CD4-positive, alpha-beta T cell (primary cell): ENCODE measurements at places on chromosomes 1 and 21. TPM values are rescaled to one million over a fixed set of nuclear protein-coding genes. Genes with fewer than 3 reads are reported as not detected.
A peak's percentile ranks its signal among the peaks of the same experiment; 100 is the strongest.

Gene COL24A1
- total RNA-seq, result not detected

Gene SLC2A5
- not detected for total RNA-seq

Gene ESRRG
- not detected for total RNA-seq

Gene PODN
- not detected for total RNA-seq

Gene DLGAP3
- total RNA-seq, result 0.44 TPM

Gene KRTAP21-2
- not detected for total RNA-seq

Gene CELA3B
- total RNA-seq, result not detected

Gene CSMD2
- total RNA-seq, result not detected

Gene OR2L13
- not detected for total RNA-seq

GRCh38 chr1:207748737-207749528, 2.9 kb upstream of the CD46 start:
- DNase-seq, result no peak

GRCh38 chr1:34906756-34907155, 22.7 kb downstream of the DLGAP3 start:
- DNase-seq, result no peak

DNA sequence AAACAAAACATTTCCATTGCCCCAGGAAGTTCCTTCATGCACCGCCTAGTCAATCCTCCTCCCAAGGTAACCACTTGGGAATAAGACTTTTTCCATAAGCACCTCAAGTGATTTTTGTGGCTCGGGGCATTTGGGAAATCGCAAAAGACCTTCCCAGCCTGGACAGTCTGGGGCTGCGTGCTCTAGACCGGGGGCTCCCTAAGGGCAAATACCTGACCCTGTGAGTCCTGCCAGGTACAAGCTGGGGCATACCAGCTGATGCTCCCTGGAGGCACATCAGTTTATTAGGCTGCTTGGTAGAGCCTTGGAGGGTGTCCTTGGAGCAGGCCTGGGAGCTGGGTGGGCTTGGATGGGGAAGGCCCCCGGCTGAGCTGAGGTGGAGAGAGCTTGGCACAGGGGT, 34.4 kb downstream of the ALPL start:
- DNase-seq, result no peak

- peak; percentile 13 for DNase-seq
These were observed 16.6 kb upstream of the ZSCAN20 start for GRCh38 chr1:33455539-33456501.

DNA sequence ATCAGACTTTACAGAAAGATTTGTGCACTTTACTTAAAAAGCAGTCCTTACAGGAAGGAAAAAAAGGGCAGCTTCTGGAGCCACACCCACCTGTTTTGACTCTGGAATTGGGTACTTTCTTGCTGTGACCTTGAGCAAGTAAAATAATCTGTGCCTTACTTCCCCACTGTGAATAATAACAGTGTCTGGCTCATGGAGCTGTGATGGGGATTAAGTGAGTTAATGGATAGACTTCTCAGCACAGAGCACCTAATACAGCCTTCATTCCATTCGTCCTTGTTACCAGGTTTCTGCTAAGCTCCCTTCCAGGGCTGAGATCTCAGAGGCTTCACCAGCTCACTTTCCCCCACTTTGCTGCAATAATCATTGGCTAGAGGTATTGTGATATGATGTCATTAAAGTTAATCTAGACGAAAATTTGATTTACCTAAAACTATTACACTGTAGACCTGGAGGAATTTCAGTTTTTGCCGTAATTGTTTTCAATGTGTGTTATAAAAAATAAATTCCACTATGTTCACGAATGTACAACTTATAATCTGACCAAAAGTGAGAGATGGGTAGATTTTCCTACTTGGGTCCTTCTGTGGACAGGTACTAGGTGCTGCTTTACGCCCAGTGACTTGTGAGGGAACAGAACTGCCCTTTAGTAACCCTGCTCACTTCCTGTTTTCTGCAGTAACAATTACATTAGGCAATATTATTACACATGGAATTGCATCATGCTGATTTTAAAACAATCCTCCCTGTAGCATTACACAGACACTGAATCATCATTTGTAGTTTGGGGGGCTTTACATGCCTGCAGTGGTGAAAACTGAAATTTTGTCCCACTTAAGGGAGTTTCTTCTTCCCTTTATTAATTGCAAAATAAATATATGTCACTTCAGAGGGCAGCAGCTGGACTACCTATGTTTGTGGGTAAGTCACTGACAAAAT, 19.7 kb upstream of the ABCG1 start:
- DNase-seq, result no peak

GRCh38 chr1:55631509-55631908, 416.3 kb upstream of the USP24 start:
- no peak for DNase-seq

DNA sequence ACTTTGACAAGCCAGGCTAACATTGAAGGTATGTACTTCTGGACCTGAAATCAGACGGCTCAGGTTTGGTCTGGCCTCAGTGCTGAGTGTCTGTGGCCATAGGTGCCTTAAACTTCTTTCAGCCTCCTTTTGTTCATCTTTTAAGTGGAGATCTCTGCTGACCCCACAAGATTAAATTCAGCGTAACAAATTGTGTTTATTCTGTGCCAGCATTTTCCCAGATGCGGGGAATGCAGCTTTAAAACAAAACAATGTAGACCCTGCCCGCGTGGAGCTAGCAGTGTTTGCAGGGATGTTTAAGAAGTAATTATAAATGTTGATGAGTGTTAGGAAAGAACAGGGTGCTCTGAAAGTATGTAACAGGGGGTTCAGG, 923 bp downstream of the CAP1 start:
- no peak for DNase-seq

DNA sequence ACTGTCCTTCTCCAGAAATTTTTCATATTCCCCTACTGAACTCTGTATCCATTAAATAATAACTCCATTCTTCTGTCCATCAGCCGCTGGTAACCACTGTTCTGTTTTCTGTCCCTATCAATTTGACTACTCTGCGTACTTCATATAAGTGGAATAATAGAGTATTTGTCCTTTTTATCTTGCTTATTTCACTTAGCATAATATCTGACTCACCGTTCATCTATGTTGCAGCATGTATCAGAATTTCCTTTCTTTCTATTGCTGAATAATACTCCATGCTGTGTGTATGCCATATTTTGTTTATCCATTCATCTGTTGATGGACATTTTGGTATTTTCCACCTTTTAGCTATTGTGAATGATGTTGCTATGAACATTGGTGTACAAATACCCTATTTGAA, 71.9 kb downstream of the CEP350 start:
- DNase-seq, result no peak

GRCh38 chr1:233261206-233261605, 34.3 kb downstream of the PCNX2 start:
- no peak for DNase-seq

GRCh38 chr1:54080598-54081049, 27.2 kb downstream of the TCEANC2 start:
- no peak for DNase-seq

DNA sequence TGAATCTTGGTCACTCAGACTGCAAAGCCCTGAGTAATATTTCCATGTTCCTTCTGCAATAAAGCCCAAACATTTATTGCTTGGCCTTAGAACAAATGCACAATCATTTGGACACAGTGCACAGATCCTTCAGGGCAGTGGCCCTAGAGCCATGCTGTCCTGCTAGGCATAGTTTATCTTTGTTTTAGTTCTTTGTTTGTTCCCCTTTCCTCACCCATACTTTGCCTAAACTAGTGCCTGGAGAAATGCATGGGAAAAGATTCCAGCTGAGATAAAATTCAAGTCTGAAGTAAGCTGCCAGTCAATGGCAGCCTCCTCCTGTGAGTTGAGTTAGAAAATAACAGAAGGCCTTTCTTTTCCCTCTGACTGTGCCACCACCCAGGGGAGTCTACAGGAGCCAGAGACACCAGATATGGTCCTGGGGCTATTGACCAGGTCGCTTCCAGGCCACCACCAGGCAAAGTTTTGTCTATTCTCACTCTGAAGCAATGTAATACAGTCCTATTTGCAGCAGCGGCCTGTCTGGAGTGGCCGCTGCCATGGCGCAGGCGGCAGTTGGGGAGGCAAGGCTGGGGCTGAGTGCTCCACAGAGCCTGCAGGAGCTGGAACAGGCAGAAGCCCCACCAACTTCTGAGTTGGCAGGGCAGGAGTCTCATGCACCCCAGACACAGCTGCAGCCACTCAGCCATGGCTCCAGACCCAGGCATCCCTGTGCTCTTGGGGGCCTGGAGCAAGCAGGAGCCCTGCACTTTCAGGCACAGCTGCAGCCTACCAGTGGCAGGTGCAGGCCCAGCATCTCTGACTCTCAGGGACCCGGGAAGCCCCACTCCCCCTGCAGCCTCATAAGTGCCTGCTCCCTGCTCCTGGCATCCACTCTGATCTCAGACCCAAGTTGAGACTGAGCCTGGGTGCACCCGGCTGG, 258.6 kb downstream of the GPATCH2 start:
- no peak for DNase-seq

GRCh38 chr1:60113596-60113995, 40.0 kb upstream of the C1orf87 start:
- no peak for DNase-seq

DNA sequence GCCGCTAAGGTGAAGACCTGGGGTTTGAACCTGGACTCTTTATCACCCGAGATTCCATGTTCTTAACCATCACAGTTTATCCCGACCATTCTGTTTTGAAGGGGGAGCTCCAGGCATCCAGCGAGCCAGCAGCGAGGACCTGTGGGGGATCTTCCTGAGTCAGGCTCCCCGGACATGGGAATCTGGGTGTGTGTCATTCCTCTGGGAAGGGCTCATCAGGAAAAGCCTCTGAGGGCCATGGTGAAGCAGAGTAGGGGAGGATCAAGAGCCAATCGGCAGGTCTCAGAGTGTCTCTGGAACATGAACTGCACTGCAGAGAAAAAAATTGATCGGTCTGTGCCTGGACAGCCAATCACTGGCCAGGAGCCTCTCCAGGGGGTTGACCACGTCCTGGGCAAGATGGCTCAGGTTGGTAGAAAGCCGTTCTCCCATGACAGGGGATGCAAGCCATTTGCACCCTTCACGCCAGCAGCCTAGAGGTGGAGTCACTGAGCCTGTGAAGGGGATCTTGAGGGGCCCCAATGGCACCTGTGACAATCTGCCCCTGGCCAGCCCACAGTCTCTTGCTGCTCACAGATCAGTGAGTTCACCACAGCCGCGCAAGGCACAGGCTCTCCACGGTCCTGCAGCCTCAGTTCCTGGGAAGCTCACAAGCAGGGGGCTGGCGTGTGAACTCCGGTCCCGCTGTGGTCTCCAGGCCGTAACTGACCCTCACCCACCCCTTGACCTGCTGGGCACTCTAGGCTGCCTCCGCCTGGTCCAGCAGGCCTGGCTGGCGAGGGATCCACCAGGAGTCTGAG, 20.4 kb upstream of the ACTRT2 start:
- no peak for DNase-seq

DNA sequence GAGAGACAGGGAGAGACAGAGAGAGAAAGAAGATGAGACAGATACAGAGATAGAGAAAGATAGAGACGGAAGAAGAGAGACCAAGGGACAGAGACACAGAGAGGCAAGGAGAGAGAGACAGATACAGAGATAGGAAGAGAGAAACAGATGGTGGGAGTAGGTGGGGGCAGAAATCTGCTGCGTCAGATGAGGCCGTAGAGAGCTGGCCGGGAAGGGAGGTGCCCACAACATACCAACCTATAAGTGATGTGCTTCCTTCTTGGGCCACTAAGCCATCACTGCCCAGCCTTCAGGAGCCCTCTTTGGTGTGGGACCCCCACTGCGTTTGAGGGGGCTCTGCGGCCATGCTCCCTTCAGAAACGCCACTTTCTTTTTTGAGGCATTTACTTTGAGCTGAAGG, 307.6 kb upstream of the VAMP3 start:
- no peak for DNase-seq

DNA sequence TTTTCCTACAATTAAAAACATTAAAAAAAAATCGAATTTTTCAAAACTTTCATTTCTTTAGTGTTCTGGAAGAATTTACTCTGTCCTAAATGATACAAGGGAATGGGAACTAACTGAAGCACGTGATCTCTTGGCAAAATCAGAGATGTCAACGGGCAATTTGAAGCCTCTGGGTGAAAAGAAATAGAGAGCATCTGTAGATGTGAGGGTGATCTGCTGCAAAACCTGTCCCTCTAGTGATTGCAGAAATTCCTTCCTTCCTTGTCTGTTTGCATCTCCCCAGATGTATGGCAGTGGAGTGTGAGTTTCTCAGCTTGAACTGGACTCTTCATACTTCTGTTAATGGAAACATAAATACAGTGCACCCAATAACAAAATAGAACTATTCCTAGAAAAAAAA, 100.5 kb upstream of the S1PR1 start:
- DNase-seq, result no peak

DNA sequence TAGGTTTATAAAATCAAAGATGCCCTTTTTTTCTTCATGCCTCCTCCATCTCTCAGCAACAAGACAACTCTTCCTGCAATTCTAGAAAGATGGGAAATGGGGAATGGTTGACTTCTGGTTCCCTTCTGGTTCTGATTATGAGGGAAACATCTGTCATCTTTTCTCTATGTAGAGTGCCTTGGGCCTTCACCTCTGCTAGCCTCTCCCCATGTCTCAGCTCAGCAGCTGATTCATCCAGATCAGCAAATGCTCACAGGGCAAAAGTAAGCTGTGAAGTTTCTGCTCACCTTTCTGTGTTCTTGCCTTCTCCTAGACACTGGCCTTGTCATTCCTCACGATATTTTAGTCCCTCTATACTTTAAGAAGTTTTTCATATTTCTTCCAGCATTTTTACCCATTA, 17.8 kb upstream of the BECN2 start:
- no peak for DNase-seq

DNA sequence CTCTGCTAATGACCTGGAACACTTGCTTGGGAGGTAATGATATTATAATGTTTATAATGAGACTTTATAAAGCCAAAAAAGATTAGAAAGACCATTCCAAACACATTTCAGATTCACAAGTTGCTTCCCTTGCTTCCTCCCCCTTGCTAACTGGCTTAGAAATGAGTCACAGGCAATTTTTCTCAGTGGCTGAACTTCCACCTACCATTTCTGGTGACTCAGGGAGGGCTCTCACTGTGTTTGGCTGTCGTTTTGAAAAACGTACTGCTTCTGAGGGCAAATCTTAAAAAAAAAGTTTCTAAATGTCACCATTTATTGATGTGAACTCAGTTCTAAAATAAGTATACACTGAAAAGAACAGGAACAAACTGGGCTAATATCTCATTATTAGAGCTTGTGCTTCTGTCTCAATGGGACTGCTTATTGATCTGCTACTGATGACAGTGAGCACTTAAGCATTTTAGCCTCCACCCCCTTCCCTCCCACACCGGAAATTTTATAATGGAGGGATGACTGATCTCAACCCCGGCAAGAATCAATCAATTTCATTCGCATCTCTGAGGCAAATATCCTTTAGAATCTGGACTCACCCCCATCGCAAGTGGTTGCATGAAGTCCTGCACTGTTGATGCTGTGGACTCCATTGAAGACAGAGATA, 278.3 kb downstream of the KCTD3 start:
- no peak for DNase-seq

- DNase-seq, result no peak
These were observed 1.8 kb downstream of the THEM4 start for GRCh38 chr1:151907363-151908139.

DNA sequence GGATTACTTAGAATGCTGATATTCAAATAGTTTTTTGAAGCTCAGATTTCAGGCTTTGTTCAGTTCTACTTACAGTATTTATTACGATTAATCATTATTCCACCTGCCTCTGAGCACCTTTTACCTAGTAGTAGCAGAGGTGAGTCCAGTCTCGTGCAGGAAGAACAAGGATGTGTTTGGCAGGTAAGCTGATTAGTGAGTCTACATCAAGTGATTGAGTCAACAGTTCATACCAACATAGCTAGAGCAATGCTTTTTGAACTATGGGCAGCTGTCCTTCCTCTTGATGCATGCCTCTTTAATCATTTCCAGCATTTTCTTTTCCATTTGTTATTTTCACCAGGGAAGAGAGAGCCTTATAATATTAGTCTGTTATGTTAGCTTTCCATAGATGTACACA, 838.9 kb downstream of the USP25 start:
- no peak for DNase-seq

- DNase-seq, result no peak
These were observed 929 bp downstream of the SUMO3 start for GRCh38 chr21:44816761-44817505.
